HCEC 1CT (cell line): ENCODE measurements at places on chromosomes 7 and 10.

DNA sequence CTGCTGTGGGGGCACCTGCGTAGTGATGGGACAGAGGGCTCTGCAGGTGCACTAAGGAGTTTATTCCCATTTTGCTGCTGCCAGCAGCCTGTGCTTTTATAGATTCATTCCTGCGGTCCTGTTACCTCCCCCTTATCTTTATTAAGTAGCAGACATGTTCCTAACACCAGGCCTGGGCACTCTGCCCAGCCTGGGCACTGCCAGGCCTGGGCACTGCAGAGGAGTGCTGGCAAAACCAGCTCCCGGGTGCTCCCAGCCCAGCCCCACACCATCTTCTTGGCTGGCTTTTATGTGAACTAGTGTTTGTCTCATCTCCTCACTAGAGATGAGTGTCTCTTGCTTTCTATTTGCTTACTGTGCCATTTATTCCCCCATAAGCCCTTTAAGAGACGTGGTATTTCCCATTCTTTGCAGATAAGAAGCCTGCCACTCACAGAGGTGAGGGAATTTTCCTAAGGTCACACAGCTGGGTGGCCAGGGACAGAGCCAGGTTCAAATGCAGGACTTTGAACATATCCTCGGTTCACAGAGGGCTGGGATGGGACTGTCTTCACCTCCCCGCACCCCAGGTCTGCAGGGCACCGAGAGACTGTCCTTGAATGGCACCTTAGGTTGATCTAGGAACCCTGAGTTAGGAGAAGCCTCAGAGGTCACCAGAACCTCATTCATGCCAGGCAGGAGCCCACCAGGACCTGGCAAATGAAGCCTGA is 14.6 kb upstream of the DRGX start:
- DNase-seq: no peak

DNA sequence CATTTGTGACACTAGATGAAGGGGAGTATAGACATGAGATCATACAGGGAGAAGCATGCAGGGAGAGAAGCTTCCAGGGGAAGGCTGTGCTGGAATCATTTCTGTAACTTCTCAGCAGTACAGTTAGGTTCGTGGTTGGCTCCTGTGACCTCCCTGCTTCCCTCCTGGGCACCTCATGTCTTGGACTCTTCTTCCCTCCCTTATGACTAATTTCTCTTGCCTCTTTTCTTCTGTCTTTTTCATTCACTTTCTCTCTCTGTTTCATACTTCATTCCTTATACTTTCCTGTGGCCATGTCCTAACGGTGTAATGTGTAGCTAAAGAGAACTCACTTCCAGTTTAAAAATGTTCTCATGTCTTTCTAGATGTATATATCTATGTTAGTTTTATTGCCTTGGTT is 19.1 kb upstream of the HKDC1 start:
- DNase-seq: no peak

DNA sequence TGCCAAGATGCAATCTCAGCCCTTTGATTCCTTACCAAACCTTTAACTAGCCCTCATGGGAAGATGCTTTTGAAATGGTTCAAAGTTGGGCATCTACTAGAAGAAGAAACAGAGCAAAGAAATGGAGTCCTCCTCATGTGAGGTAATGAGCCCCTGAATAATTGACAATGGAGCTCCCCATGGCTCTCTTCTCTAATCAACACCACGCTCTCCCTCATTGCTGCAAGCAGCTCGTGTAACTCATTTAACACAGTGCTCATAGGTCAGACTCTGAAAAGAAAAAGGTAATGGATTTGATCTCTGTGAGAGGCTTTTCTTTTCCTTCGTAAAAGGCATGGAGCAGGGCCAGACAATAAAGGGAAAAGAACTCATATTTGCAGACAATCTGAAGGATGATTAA is 312.8 kb downstream of the PHTF2 start:
- DNase-seq: no peak

DNA sequence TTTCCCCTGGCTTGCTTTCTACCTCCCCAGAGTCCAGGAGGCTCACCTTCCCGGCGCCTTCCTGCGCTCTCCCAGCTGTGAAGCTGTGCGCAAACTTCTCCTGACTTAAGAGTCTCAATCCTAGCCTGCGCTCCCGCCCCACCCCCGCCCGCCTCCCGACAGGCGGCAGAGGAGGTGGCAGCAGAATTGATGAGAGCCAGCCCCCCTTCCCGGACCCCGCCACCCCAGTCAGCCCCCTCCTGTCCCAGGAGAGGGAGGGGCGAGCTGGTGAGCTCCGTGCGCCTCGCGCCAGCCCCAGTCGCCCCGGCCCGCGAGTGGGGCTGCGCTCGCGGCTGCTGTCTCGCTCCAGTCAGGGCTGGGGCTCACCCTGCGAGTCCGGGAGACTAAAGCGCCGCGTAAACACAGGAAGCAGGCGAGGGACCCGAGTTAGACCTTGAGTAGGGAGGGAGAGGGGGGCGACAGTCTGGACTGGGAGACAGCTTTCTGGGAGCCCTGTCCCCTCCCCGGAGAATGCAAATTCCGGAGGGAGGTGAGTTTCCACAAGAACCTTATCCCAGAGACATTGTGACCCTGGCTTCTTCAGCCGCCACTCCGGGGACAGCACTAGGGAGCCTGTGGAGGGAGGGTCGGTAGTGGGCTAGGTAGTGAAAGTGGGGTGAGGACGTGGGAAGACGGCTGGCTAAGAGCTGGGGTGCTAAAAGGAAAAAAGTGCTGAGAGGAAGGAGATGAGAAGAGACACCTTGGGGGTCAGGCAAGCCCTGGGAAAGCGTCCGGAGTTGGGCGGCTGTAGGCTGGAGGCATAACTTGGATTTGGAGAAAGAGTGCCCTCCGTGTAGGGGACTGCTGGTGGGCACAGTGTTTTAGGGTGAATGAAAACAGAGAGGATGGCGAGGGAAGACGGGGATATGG is at the start of gene CALCR:
Gene CALCR, minus strand, starts transcription at position 79 of the 909 bp plus-strand sequence. CDS start 87,743 bp downstream, outside the sequence.
- DNase-seq: no peak

DNA sequence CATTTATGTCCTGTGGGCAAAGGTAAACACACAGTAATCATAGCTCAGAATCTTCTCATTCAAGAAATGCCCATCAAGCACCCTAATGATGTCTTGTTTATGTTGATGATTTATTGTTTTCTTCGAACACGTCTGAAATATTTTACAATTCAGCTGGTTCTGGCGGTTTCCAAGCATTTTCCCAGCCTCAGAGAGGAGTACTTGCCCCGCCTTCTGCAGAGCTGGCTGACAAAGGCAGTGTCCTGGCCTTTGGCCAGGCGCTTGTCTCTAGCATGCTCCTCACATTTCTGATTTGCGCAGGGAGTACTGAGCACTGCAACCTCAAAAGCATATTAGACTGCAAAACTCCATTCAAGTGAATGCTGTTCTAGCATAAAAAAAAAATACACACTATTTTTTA is 314.2 kb upstream of the GNAI1 start:
- peak; percentile 68 for DNase-seq

DNA sequence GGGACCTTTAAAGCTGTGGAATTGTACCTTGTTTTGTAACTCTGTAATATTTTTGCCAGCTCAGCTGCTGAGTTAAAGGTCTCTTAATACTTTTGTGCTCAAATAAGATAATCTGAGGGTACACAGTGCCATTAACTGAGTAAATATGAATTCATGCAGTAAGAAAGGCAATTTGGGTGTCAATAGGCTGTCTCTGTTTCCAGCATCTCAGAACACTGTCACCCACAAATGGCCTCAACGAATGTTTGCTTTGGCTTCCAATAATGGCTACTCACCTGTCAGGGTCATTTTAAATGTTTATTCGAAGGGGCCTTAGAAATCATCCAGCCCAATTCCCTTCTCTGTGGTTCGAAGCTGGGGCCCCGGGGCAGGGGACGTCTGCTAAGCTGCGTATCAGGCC is 225.4 kb downstream of the ZMYND11 start:
- DNase-seq: no peak

- DNase-seq: no peak
Measured at GRCh38 chr10:63504145-63504881, 16.9 kb upstream of the REEP3 start.

DNA sequence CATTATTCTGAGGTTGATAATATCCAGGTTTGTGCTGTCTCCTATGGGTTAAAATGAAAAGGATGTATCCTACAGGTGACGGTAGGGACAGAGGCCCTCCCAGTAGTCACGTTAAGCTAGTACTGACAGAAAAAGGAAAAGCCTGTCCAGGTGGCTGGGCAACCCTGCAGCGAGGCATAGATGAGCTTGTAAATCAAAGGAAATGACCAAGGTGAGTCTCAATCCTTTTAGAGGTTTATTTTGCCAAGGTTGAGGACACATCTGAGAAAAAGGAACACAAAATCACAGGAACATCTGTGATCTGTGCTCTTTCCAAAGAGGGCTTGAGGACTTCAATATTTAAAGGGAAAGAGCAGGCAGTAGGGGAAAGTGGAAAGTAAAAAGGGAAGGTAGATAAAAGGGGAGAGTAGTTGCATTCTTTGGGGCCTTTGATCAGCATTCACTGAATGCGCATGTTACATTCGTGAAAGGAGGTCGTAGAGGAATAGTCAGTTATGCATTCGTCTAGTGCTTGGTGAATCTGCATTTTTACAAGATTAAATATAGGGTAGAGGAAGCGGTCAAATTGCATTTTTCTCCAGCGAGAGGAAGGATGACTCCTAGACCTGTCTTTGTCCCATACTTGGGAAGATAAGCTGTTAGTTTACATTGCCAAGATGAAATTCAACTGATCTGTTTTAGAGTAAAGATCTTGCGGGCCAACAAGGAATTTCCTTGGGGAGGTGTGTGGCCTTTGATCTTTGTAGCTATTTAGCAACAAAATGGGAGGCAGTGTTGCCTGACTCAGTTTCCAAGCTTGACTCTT is 884 bp upstream of the GSTO1 start:
- DNase-seq: no peak

GRCh38 chr7:1242606-1243289 is 10.1 kb downstream of the UNCX start:
- no peak for DNase-seq

DNA sequence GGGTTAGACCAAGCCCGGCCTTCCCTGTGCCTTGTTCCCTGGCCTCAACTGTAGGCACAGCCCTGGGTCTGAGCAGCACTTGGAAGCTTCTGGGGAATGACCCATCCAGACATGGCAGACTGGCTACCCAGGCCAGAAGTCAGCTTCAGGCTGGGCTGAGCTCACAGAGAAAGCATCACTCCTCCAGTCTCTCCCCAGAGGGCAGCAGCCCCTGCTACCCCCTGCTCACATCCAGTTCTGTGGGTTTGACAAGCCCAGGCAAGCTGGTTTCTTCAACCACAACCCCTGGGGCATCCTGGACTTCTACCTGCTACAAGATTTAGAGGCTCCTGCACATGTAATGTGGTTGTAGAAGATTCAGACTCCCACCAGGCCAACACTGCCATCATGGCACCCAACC is 9.0 kb downstream of the C10orf71 start:
- DNase-seq: no peak

- peak; percentile 42 for DNase-seq
Measured at GRCh38 chr7:30285067-30285535, 704 bp downstream of the ZNRF2 start.

GRCh38 chr7:70486977-70487376 is 645.0 kb upstream of the GALNT17 start:
- DNase-seq: no peak

DNA sequence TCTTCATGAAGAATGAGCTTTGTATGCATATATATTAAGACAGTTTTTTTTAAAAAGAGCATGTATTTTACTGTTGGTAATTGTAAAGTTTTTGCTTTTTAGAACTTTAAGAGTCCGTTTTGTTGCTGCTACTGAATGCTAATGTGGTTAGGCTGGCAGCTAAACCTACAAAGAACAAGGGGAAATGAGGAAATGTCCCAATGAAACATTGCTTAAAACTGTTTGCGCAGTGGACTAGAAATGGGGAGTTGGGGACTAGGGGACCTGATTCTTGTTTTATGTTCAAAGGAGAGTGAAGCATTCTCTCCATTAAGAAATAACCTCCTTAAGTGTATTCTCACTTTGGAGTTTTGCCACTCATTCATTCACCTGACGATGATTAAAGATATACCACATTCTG is 5.7 kb downstream of the NRF1 start:
- DNase-seq: no peak

GRCh38 chr7:157001920-157002818 is 8.3 kb downstream of the MNX1 start:
- no peak for DNase-seq

DNA sequence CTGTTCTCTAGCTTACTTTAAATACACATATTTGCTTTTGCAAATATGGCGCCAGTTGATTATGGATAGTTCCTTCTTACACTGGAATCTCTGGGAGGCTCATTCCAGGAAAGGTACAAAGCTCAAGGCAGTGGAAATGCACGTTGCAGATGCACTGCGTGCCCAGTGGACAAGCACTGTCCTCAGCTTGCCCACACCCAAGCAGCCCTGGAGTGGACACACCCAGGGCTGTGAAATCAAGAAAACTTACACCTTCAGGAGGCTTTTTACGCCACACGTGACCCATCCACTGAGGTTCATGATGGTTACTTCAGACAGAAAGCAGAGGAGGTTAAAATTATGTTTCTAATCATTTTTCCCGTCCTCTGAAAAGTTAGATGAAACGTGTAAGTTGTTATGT is 248.5 kb downstream of the VTI1A start:
- DNase-seq: no peak
